H9 (cell line): ENCODE measurements at places on chromosomes 4 and X. TPM values are rescaled to one million over a fixed set of nuclear protein-coding genes. Genes with fewer than 3 reads are reported as not detected.

The CLNK gene
- not detected in 2 replicates for total RNA-seq

The SOX3 gene
- total RNA-seq = 7.7 and 8.5 TPM in 2 replicates

The SULT1E1 gene
- total RNA-seq = not detected in 2 replicates

DNA sequence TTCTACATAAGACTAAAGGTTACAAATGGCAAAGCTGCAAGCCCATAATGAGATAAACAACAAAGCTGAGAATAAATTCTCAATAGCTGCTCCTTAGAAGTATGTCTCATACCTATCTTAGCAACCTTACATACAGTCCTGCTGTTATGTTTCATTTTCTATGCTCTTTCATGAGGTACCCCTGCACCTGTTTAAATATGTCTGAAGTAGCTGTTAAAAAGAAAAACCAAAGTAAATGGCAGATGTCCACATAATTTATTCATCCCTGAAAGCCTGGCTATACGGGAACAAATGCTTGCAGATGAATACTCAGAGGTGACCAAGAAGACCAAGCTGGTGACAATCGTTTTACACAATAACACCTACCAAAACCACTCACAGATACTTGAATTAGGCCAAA is 22.5 kb downstream of the PPA2 start:
- peaks cover 7% of the 10 kb centered on the region; the same call in 2 of the 3 replicates for H3K36me3 ChIP-seq
- no peak overlapping the region for H3K4me3 ChIP-seq
- no peak for DNase-seq
- H3K27me3 ChIP-seq = no peaks in the 10 kb centered on the region
- no peak overlapping the region for H3K27ac ChIP-seq
- no peaks in the 10 kb centered on the region for H3K4me1 ChIP-seq

DNA sequence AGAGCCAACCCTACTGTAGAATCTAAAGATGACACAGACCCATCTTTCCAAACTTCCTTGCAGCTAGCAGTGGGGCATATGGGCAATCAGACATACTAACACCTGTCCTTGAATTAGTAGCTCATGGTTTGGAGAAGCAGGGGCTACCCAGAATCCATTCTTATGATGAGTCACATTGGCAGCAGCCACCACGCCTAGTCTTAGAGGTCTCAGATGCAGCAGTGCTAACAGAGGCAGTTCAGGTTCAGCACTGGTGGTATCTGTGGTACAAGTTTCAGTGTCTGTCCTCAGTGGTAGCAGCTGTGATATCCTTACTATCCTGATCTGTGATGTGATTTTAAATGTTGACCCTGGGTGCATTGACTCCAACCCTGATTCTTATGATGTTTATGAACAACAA is 68.1 kb downstream of the FRMPD4 start:
- H3K4me1 ChIP-seq = no peaks in the 10 kb centered on the region; the same call in 1 of the 2 replicates
- H3K27me3 ChIP-seq = no peaks in the 10 kb centered on the region
- H3K4me3 ChIP-seq = no peak overlapping the region
- DNase-seq = no peak
- no peak overlapping the region for H3K27ac ChIP-seq

GRCh38 chrX:68651110-68651509 is 3.6 kb downstream of the STARD8 start:
- H3K36me3 ChIP-seq = no peaks in the 10 kb centered on the region; the same call in 1 of the 2 replicates
- H3K27ac ChIP-seq = no peak overlapping the region
- no peak for DNase-seq
- H3K4me1 ChIP-seq = no peaks in the 10 kb centered on the region; the same call in 1 of the 2 replicates
- H3K27me3 ChIP-seq = no peaks in the 10 kb centered on the region

- H3K27me3 ChIP-seq = no peaks in the 10 kb centered on the region
- no peaks in the 10 kb centered on the region for H3K4me1 ChIP-seq
- no peak for DNase-seq
- H3K4me3 ChIP-seq = no peak overlapping the region
- no peak overlapping the region for H3K27ac ChIP-seq
- H3K36me3 ChIP-seq = no peaks in the 10 kb centered on the region
These were observed 91.7 kb upstream of the KDR start for GRCh38 chr4:55216863-55217635.

DNA sequence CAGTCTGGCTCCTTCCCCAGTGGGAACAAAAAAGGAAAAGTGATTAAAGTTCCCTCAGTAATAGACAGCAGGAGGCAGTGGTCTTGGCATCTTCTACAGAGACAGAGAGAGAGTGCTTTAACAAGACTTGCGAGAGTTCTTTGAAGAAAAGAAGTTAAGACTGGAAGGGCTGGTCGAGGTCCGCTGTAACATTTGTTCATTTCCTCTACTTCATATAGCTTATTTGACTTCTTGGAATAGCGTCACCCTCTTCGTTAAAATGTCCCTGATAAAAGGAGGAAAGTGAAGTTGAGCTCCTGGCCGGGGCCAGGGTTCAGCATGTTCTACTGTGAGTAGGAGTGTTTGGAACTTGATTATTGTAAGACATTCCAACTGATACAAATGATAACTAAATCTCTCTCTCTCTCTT is 179.8 kb downstream of the SLIT2 start:
- no peak overlapping the region for H3K27ac ChIP-seq
- H3K36me3 ChIP-seq = no peaks in the 10 kb centered on the region
- H3K4me1 ChIP-seq = no peaks in the 10 kb centered on the region
- no peaks in the 10 kb centered on the region for H3K27me3 ChIP-seq
- no peak for DNase-seq

DNA sequence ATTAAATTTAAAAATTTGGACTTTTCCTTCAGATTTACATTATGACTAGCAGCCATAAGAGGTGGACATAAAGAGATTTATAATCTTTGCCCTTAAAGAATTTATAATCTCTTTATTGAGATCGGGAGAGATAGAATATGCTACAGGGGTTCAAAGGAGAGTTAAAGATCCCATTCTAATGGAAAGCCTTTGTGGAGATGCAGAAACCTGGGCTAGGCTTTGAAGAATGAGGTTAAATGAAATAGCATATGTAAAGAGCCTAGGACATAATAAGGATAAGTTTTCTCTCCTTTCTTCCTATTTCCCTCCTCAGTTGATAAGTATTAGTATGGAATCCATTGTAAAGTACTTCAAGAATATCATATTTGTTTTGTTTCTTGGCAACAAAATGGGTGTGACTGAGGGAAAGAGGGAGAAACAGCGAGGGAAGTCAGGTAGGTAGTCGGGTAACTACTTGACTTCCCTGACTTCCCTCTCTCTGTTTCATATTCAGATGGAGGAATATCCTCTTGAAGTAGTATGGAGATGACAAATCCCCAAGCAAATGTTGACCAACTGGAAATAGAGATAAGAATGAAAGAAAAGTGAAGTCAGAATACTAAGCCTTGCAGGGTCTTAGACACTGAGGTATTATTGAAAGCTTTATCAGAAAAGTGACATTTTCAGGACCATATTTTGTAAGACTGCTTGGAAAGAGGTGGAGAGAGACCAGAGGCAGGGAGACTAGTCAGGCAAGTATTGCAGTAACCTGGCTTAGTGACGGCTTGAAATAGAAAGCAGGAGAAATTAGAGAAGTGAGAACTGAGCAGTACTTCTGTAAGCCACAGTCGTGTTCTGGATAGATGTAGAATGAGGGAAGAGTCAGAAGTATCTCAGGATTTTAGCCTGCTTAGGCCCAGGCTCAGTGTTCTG is 82.9 kb downstream of the PDLIM5 start:
- peaks cover 11% of the 10 kb centered on the region; the same call in 1 of the 2 replicates for H3K4me1 ChIP-seq
- H3K4me3 ChIP-seq = no peak overlapping the region; the same call in 1 of the 2 replicates
- H3K27me3 ChIP-seq = no peaks in the 10 kb centered on the region

GRCh38 chrX:130251671-130252070 is 17.0 kb downstream of the ZNF280C start:
- H3K4me3 ChIP-seq = no peak overlapping the region
- H3K4me1 ChIP-seq = no peaks in the 10 kb centered on the region
- H3K27me3 ChIP-seq = no peaks in the 10 kb centered on the region
- H3K36me3 ChIP-seq = peaks cover 30% of the 10 kb centered on the region
- DNase-seq = no peak
- no peak overlapping the region for H3K27ac ChIP-seq

DNA sequence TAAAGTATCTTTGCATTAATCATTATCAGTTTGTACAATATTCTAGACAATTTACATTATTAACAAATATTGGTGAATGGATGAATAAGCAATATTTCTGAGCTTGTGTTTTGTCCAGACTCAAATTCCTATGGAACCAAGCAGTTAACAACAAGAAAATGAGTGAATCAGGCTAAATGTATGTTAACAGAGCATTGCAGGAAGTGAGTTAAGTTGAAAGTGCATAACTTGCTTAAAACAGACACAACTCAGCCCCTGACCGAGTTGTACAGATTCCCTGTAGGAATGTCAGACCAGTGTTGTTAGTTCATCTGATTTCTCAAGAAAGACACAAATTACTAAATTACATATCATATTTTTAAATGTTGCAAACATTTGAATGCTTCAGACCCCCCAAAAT is 23.7 kb upstream of the CSN1S1 start:
- no peaks in the 10 kb centered on the region for H3K27me3 ChIP-seq
- no peak overlapping the region for H3K27ac ChIP-seq
- H3K4me3 ChIP-seq = no peak overlapping the region

DNA sequence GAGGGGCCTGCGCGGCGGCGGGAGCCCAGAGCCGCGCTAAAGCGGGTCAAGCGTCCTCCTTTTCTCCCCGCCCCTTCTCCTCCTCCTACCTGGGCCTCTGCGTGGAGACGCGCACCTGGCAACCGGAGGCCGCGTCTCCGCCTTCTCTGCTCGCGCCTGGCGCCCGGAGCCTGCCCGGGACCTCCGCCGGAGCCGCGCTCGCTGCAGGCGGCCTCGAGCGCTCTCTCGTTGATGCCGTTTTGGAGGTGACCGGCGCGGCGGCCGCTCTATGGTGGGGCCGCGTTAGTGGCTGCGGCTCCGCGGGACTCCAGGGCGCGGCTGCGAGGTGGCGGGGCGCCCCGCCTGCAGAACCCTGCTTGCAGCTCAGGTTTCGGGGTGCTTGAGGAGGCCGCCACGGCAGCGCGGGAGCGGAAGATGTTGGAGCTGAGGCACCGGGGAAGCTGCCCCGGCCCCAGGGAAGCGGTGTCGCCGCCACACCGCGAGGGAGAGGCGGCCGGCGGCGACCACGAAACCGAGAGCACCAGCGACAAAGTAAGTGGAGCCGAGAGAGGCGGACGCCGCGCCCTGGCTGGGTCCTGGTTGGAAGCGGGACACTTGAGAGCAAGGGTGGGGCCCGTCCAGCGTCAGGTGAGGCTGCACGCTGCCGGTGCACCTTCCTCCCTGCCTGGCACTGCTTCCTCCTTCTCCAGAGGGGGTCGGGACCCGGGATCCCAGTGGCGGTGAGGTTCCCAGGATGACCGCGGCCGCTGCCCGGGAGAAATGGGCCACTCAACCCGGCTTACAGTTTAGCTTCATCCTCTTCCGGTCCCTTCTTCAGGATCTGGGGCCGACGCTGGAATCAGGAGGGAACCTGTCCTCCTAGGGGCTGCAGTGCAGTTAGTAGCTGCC is at the start of gene CDS1:
Gene CDS1, plus strand, starts transcription at position 140 of the 888 bp plus-strand sequence. Its CDS starts 275 bp downstream, at position 415.
- H3K36me3 ChIP-seq = peaks cover 28% of the 10 kb centered on the region
- peak; percentile 59 for DNase-seq
- peak within 1 kb of the TSS; percentile 79 for H3K4me3 ChIP-seq
- H3K27me3 ChIP-seq = no peaks in the 10 kb centered on the region; the same call in 1 of the 2 replicates
- H3K27ac ChIP-seq = no peak within 1 kb of the TSS

GRCh38 chr4:95465010-95465409 is 83.8 kb downstream of the UNC5C start:
- DNase-seq = no peak
- no peak overlapping the region for H3K27ac ChIP-seq
- no peaks in the 10 kb centered on the region for H3K27me3 ChIP-seq
- no peak overlapping the region for H3K4me3 ChIP-seq
- H3K36me3 ChIP-seq = no peaks in the 10 kb centered on the region

DNA sequence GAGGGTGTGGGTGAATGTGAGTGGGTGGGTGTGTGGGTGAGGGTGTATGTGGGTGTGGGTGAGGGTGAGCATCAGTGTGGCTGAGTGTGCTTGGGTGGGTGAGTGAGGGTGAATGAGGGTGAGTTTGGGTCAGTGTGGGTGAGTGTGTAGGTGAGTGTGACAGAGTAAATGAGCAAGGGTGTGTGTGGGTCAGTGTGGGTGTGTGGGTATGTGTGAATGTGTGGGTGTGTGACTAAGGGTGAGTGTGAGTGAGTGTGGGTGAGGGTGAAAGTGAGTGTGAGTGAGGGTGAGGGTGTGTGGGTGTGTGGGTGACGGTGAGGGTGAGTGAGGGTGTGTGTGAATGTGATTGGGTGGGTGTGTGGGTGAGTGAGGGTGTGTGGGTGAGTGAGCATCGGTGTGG is 1676.7 kb upstream of the TENM3 start:
- H3K27ac ChIP-seq = no peak overlapping the region
- H3K27me3 ChIP-seq = no peaks in the 10 kb centered on the region
- H3K4me1 ChIP-seq = no peaks in the 10 kb centered on the region
- H3K36me3 ChIP-seq = no peaks in the 10 kb centered on the region

- H3K36me3 ChIP-seq = peaks cover 5% of the 10 kb centered on the region
- no peak overlapping the region for H3K4me3 ChIP-seq
- H3K4me1 ChIP-seq = no peaks in the 10 kb centered on the region
- peak; percentile 20 for DNase-seq
- no peaks in the 10 kb centered on the region for H3K27me3 ChIP-seq
These were observed 53.9 kb upstream of the HEPH start for GRCh38 chrX:66110112-66110511.

DNA sequence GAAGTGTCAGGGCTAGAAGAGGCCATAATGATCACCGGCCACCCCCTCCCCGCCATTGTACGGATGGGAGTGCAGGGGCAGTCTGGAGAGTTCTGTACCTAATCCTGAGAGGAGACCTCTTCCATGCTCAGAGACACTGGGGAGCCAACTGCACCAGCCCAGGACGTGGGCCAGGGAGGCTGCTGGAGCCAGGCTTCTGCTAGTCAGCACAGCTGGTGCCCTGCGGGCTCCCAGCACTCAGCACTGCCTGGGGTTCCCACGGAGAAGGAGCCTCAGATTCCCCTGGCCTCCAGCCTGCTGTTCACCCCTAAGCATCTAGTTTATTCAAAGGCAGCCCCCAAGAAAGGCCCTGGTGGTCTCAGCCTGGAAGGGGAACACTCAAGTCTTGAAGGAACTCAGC is 28.8 kb downstream of the ABLIM2 start:
- no peaks in the 10 kb centered on the region for H3K36me3 ChIP-seq
- H3K27me3 ChIP-seq = no peaks in the 10 kb centered on the region
- DNase-seq = no peak
- H3K4me1 ChIP-seq = no peaks in the 10 kb centered on the region; the same call in 1 of the 2 replicates
- no peak overlapping the region for H3K4me3 ChIP-seq

DNA sequence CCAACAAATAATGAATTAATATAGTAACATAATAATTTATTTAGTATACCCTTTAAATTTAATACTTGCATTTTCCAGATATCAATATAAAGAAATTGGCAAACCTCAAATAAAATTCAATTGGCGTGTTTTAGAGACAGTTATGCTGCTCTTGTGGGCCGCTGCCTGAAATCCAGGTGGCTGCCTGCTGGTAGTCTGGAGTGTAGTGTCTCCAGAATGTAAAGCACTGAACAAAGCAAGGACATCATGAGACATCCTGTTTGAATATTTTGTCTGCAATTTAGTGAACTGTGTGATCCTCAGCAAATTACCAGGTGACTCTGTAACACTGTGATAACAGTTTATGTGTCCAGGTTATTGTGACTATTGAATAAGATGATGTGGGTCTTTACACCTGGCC is 29.9 kb downstream of the ZFP42 start:
- no peak overlapping the region for H3K27ac ChIP-seq
- DNase-seq = no peak
- H3K36me3 ChIP-seq = no peaks in the 10 kb centered on the region
- H3K27me3 ChIP-seq = no peaks in the 10 kb centered on the region
- H3K4me1 ChIP-seq = peaks cover 6% of the 10 kb centered on the region

- no peaks in the 10 kb centered on the region for H3K27me3 ChIP-seq
- H3K4me1 ChIP-seq = no peaks in the 10 kb centered on the region; the same call in 1 of the 2 replicates
- no peak for DNase-seq
- H3K36me3 ChIP-seq = peaks cover 14% of the 10 kb centered on the region
- no peak overlapping the region for H3K27ac ChIP-seq
These were observed 2.0 kb downstream of the YTHDC1 start for GRCh38 chr4:68347845-68348244.
